Bronchus fibroblast of lung (primary cell): ENCODE measurements at places on chromosomes 4 and X. TPM values are rescaled to one million over a fixed set of nuclear protein-coding genes. Genes with fewer than 3 reads are reported as not detected.

GLUD2 gene
- total RNA-seq, result 0.15 and 0.34 TPM in 2 replicates

UNC5C gene
- total RNA-seq, result 2.9 and 3.4 TPM in 2 replicates

DTHD1 gene
- total RNA-seq, result not detected in 2 replicates

NMU gene
- total RNA-seq, result 2.5 and 3.5 TPM in 2 replicates

CT45A5 gene
- not detected in 2 replicates for total RNA-seq

SPANXD gene
- not detected in 2 replicates for total RNA-seq

UVSSA gene
- total RNA-seq, result 5.2 and 5.4 TPM in 2 replicates

KLHL13 gene
- total RNA-seq, result 3.2 and 4.8 TPM in 2 replicates

HMGN5 gene
- 0.17 and 0.45 TPM in 2 replicates for total RNA-seq

PAGE5 gene
- total RNA-seq, result not detected in 2 replicates

THAP9 gene
- 1.9 and 5.9 TPM in 2 replicates for total RNA-seq

HAND2 gene
- 0.30 and 0.84 TPM in 2 replicates for total RNA-seq

ASB12 gene
- 0.17 TPM in 1 of 2 replicates, not detected in the other for total RNA-seq

HS6ST2 gene
- 0.59 and 1.5 TPM in 2 replicates for total RNA-seq

NOX1 gene
- total RNA-seq, result not detected in 2 replicates

XK gene
- total RNA-seq, result 0.15 and 0.17 TPM in 2 replicates

SRPX2 gene
- 20.8 and 32.4 TPM in 2 replicates for total RNA-seq

RNF150 gene
- total RNA-seq, result 0.74 and 1.0 TPM in 2 replicates

FGFBP1 gene
- total RNA-seq, result not detected in 2 replicates

RHOXF2 gene
- total RNA-seq, result not detected in 2 replicates

VCX3A gene
- not detected in 2 replicates for total RNA-seq
